RWPE1 (cell line): ENCODE measurements at places on chromosomes 16 and 17.

DNA sequence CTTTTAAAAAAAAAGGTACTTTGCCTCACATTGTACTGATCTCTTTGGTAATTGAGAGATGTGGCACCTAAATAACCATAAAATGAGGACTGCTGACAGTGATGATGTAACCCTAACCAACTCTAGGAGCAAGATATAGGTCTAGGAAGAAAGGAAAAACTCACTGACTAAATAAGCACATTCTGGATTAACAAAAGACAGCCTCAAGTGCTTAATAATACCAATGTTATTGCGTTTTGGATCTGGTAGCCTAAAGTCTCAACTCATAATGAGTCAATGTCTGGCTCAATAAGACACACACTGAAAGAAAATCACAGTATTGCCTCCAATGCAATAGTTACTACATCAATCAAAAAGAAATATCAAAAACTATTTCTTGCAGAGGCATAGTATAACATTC lies 3.0 kb downstream of the ERN1 start:
- no peak for DNase-seq

DNA sequence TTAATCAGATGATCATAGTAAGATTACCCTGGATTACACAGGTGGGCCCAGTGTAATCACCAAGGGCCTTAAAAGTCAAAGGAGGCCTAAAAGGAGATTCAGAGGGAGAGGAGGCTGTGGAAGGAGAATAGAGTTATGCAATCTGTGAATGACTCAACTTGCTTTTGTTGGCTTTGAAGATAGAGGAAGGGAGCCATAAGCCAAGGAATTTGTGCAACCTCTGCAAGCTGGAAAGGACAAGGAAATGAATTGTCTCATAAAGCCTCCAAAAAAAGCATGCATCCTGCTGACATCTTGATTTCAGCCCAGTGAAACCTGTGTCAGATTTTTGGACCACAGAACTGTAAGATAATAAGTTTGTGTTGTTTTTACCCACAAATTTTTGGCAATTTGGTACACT lies 109.6 kb downstream of the CNTNAP4 start:
- no peak for DNase-seq

DNA sequence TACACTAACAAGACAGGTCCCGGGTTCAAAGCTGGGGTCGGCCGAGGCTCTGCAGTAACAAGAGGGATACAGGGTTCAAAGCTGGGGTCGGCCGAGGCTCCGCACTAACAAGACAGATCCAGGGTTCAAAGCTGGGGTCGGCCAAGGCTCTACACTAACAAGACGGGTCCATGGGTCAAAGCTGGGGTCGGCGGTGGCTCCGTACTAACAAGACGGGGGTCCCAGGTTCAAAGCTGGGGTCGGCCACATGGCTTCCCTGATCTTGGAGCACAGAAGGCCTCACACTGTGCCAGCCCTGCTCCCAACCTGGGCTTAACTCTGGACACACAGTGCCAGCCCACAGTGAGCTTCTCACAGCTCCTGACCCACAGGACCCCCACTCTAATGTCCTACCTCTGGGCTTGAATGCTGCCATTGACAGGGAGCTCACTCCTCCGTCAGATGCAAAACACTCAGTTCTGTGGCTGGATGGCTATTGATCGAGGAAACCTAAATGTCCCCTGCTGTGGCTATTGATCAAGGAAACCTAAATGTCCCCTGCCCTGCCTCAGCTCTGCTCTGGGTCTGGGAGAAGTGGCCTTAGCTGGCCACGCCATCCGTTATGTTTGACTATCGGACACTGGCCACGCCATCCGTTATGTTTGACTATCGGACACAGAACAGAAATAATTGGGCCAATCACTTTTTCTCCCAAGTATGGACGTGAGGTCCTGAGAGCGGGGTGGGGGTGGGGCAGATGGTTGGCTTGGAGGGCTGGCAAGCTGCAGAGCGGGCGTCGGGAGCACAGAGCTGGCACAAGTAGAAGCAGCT lies 54.6 kb upstream of the DOC2B start:
- no peak for DNase-seq

DNA sequence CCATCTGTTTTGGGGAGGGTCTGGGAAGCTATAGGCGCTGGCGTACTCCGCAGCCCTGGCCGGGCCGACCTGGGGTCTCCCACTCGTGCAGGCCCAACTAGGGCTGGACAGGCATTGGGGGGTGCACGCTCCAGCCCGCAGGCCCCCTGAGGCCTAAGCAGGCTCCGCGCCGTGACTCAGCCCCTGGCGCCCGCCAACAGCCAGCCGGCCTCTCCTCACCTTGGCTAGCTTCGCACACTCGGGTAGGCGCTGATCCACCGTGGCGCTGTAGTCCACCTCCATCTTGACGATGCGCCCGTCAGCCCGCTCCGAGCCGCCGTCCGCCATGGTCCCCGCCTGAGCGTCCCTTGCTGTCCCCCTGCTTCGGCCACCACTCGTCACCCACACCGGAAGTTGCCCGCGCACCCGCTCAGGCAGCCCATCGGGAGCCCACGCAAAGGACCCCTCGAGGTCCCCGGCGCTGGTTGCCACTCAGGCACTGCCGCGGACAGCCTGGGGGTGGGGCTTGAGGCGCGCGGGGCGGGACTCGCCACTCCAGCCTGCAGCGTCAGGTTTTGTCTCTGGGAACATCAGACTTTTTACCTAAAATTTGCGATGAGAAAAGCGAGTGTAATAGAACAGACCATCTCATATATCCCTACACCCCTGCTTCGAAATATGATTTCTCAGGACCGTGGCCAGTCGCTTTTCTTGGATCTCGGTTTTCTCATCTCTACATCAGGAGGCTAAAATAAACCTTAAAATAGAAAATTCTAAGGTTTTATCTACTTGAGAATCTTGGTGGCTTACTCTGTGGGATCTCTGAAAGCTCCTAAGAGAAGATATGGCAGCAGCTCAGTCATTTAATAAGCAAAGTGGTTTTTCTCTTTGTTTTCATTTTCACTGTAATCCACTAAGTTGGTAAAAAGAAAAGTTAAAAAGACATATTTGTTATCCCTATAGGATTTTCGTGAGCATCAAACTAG lies at the start of gene PSMD12:
Gene PSMD12 (minus strand): TSS at position 385 of the 965 bp plus-strand sequence. CDS start 58 bp downstream, at position 327.
- peak; percentile 89 for DNase-seq

DNA sequence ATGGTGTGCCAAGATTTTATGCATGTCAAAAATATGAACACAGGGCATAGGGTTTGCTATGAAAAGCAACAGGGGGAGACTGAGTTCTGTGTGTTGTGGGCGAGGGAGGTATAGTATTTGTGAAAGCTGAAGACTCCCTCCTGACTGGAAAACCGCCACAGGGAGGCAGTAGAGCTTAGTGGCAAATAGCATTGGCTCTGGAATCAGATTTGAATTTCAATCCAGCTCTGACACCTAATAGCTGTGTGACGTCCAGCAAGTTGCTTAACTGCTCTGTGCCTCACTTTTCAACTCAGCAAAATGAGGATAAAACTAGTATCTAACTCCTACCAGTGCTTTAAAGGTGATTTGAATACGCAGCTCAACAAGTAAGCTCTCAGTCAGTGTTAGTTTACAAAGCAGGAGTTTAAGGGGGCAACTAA lies 22.0 kb downstream of the KPNA2 start:
- DNase-seq = no peak

DNA sequence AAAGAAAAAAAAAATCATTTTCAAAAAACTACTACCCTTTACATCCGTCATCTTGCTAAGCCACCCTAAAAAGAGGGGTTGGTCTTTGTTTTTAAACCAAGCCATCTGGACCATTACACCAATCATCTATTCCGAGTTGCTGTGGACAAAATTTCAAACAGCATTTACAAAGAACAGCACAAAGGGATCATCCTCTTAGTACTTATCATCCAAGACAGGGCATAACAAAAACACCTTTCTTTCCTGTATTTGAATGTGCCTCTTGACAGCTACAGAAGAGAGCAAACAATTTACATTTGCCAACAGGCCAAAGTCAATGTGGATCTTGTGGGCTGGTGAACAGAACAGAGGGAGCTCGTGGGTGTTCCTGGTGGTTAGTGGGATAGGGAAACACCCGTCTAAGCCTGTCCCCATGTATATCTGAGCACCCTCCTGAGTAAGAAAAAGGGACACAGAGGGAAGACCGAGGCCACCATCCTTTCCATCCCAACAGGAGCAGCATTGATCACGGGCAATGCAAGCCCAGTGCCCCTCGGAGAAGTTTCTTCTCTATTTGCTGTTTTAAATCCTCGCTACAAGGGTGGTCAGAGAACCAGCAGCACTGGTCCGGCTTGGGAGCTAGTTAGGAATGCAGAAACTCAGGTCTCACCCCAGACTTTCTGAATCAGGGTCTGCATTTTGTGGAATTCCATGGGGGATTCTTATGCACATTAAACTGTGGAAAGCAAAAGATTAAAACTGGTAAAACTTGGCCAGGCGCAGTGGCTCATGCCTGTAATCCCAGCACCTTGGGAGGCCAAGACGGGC lies 1.9 kb downstream of the SLC39A11 start:
- no peak for DNase-seq

DNA sequence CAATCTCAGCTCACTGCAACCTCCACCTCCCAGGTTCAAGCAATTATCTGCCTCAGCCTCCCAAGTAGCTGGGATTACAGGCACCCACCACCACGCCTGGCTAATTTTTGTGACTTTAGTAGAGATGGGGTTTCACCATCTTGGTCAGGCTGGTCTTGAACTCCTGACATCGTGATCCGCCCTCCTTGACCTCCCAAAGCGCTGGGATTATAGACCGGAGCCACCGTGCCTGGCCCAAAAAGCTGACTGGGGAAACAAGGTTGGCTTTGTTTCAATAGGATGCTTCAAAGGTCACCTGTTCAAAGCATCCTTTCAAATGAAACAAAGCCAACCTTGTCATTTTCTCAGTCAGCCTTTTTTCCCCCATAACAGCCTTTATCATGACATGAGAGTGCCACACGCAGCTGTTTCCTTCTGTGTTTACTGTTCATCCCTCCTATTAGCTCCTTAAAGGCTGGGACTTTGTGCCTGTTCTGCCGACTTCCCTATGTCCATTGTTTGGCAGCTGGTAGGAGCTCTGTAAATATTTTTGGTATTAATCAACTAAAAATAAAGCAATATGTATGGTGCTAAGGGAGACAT lies 51.1 kb downstream of the ADAMTS18 start:
- no peak for DNase-seq

GRCh38 chr17:73974536-73974935 lies 228.9 kb upstream of the RPL38 start:
- no peak for DNase-seq

GRCh38 chr17:17500999-17501605 lies 4.9 kb upstream of the RASD1 start:
- no peak for DNase-seq

DNA sequence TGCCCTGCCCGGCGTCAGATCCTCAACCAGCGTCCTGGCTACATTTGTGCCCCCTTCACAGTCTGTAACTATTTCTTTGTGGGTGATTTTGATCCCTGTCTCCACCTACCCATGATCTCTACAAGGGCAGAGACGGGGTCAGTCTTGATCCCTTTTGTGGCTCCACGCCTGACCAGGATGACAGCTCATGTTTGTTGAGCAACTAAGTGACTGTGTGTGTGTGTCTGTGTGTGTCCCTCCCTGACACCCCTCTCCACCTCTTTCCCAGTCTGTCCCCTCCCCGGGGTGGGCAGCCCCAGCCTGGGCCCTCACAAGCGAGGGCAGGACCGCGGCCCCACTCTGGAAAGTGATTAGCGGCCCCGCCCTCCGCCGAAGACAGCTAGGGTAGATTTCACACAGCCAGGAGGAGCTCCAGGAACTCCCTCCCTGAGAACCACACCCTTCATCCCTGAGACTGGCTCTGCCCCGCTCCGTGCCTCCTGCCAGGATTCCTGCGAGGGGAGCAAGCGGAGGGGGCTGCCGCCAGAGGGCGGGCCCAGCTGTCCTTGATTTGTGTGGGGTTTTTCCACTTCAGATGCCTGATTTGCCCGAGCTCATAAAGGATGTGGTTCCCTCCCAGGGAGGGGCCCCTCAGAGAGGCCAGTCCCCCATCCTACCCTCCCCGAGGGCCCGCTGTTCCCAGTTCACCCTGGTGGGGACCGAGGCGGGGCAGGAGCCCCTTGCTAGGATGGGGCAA lies 5.3 kb upstream of the HS3ST6 start:
- DNase-seq = peak; percentile 60
